Stimulated activated CD4-positive, alpha-beta T cell treated with anti-CD3 and anti-CD28 coated beads, Interleukin-15, amount 100 ng/mL, for 1 hour (primary cell): ENCODE measurements at places on chromosomes 13 and 19.

DNA sequence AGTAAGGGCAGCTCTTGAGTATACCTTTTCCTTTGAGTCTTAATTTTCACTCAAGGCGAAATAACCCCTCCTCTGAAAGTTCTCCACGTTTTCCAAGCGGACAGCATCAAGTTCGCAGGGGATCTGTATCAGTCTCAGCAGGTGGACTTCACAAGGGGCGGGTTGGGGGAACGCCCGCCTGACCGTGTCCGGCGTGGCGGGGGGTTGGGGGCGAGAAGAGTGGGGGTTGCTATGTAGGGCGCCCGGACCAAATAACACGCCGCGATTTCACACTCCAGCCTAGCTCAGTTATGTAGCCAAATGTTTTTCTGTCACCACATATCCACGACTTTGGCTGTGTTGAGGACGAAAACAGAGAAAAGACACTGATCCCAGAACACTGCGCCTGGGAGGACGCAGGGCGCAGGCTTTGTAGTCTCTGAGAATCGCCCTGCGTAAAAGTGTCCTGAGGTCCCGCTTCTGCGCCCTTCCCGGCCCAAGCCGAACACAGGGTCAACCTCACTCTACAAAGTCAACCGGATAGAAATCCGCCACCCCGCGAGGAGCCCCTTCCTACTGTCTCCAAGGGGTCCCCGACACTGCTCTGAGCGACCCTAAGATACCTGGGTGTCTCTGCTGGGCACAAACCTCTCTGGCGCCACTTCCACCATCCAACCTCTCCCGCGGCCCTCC lies 524 bp downstream of the RUBCNL start:
- no peak for DNase-seq

DNA sequence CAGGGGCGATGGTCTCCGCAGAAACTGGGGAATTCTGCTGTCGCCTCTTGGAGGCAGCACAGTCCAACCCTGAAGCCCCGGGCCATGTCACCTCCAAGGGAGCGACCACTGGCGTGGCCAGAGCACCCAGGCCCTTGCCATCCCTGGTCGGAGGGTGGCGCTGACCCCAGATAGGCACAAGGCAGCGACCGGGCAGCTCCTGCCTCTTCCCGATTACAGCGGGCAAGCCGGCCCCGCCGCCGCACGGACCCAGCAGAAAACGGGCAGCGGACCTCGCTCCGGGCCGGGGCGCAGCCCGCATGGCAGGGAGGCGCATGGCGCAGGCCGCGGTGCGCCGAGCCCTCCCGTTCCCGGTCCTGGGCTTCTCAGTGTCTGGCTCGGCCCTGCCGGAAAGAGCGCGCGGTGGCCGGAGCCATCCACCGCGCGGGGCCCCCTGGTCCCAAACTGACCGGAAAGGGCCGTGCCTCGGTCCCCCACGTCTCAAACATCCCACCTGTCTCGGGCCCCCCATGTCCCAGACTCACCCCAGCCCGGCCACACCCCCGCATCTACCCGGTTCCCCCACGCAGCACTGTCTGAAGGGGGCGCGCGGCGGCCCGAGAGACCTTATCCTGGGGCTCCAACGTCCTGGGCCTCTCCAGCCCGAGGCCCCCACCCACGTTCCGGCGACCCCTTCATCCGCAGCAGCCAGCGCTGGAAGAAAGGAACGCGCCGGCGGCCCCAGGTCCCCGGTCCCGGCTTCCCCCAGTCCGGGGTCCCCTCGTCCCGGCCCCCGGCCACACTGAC lies 727 bp downstream of the CERS1 start:
- DNase-seq: no peak

- DNase-seq: no peak
Observed at GRCh38 chr13:98004107-98004506, 50.6 kb downstream of the IPO5 start.

DNA sequence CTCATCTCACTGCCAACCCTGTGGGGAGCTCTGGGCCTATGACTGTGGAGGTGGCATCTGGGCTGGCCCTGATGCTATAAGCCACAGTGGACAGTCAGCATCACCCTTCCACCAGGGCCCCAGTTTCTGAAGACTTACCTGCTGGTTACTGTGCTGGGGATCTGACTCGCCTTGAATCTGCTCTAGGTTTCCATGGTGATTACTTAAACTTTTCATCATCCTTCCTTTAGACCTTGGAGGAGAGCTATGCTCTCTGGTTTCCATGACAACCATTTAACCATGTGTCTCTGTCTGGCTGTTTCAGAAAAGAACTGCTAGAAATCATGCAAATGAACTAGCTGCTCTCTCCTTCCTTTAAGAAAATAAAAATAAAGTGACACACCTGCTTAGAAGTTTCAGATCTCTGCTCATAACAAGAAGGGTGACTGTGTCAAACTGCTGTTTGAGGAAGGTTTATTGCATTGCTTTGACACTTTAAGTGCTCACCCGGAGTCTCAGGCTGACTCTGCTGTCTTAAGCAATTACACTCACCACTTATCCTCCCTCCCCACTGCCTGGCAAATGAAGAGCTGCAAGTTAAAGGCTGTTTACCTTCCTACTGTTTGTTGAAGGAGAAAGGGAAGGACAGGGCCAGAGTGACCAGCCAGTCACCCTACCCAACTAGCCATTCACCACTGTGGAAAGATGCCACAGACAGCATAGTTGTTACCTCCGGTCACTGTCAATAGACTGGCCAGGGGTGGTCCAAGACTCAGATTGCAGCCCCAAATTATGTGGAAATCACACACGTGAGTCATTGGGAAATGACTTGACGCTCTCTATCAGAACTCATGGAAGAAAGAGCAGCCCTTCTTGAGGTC lies 87.6 kb downstream of the HSPH1 start:
- DNase-seq: no peak

DNA sequence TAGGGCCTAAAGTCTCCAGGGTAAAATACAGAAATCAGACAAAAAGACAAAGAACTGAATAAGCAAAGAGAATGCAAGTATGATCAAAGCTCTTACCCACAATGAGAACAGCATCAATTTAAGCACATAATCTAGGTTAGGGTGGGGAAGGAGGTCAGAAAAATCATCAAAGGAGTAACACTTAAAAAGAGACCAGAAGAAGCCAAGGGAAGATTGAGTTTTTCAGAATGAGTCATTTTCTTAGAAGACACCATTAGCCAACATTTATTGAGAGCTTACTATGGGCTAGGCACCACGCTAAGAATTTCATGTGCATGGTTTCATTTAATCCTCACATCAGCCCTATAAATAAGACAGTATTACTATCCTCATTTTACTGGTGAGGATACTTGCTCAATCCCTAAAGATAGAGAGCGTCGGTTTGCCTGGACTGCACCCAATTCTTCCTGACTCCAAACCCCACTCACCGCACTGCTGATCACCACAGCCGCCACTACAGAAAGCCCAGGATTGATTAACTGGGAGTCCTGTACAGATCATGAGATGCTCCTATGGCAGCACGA lies 1.7 kb upstream of the SHISA2 start:
- DNase-seq: no peak

DNA sequence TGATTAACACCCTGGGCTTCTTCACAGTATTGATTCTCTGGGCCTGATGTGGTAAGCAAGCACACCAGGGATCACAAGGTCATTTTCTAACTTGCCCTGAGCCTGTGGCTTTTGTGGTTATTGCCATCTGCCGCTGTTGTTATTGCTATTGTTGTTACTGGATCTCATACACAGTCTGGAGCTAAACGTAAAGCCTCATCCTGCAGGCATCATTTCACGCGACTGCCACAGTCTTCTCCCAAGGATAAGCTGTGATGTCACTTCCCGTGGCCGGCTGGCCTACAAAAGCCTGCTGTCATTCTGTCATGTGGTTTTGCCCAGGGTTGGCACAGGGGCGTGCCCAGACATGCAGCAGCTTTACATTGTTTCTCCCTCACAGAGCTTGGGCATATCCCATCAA lies 154.0 kb upstream of the GPR12 start:
- DNase-seq: no peak

DNA sequence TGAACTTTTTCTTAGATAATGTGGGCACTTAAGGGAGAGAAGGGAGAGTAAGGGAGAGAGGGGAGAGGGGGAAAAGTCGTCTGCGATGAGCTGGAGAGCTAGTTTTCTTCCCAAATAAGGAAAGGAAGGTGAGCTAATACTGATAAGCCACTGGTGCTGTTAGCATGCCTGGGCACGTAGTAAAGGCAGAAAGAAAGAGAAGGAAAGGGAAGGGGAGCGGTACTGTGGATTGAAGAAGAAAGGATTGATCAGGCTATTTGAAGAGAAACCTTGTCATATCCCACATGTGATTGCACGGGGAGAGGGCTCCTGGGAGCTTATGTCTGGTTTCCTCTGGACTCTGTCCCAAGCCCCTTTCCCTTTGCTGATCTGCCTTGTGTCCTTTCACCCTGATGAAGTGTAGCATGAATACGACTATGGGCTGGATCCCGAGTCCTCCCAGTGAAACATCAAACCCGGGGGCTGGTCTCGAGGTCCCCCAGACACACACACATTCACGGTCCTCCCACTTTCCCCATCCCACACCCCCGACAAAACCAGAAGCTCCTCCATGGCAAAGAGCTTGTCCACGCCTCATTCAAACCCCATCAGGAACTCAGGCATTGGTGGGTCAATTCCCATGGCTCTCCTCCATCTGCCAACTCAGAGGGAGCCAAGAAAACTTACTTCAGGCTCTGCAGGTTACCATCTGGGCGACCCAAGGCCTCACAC lies 30.6 kb downstream of the NLRP13 start:
- DNase-seq: no peak

GRCh38 chr13:90237852-90238251 lies 1109.6 kb upstream of the MIR17HG start:
- no peak for DNase-seq

DNA sequence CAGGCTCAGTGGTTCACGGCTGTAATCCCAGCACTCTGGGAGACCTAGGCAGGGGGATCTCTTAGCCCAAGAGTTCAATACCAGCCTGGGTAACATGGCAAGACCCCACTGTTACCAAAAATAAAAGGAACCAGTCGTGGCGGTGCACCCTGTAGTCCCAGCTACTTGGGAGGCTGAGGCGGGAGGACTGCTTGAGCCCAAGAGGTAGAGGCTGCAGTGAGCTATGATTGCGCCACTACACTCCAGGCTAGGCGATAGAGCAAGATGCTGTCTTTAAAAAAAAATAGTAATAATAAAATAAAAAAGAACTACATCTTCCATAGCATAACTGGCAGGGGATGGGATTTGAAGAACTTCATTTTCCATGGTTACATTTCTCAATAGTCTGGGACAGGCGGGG lies 3.0 kb downstream of the LYPD3 start:
- DNase-seq: no peak

DNA sequence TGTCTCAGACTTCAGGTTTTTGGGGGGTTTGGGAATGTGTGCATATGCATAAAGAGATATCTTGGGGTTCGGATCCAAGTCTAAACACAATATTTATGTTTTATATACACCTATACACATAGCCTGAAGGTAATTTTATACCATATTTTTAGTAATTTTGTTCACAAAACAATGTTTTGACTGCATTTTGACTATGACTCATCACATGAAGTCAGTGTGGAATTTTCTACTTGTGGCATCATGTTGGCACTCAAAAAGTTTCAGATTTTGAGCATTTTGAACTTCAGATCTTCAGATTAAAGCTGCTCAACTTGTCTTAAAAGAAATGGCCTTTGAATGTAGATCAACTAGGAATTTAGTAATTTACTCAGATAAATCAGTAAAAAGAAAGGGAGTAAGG lies 712.9 kb upstream of the GPC6 start:
- no peak for DNase-seq

DNA sequence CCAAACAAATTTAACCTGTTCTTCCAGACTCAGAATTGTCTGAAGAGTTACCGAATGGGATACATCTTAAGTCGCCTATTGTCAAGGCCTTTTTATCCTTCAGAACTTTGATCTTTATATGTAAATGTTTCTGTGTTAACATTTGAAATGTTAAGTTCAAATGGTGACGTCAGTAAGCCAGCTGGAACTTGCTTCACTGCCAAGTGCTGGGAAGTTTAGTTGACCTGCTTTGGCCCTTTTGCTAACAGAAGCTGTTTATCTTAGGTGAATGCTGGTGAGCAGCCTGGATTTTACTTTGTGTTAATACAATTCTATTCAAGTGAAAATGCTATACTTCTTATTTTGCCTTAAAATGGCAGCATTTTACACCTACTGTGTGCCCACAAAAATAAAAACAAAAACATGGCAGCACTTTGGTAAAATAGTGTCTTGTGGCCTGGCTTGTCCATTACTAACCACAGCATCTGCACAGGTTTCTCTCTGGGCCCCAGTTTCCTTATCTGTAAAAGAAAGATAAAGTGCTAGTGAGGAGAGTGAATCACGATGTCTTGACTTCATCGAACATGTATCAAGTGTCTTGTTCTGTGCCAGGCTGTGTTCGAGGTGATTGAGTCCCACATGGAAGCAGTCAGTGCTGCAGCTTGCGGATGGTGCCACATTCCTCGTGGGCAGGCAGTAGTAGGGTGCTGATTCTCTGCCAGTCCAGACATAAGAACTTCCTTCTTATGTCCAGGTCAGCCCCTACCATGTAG lies 2.2 kb downstream of the NAXD start:
- DNase-seq: no peak

- DNase-seq: no peak
Observed at GRCh38 chr13:31172535-31172934, 10.8 kb upstream of the HSPH1 start.

- DNase-seq: no peak
Observed at GRCh38 chr13:71217827-71218226, 649.2 kb downstream of the DACH1 start.

DNA sequence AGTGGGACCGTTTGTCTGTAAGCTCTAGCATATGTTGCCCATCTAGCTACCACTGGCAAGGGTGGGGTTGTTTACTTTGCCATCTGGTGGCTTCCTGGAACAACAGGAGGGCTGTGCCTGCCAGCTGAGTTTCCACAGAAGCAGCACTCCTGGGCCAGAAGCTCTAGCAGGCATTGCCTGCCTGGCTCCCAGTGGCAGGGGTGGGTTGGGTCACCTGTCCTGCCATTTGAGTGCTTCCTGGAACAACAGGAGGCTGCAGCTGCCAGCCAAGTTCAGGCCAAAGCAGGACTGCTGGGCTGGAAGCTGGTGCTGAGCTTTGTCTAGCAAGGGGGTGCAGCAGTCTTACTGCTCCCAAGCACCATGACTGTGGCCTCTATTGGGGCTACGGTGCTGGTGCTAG lies 239.7 kb downstream of the MTUS2 start:
- DNase-seq: no peak
